ENCODE measurements at places on chromosomes 13 and 19.

- DNase-seq = no peak
Observed at GRCh38 chr13:84648069-84648640, 765.9 kb upstream of the SLITRK1 start.

GRCh38 chr19:5340637-5341447 lies at the start of gene PTPRS:
Gene PTPRS (minus strand): TSS chr19:5340812. CDS start chr19:5286140, 54,672 bp downstream.
- no peak for DNase-seq

- DNase-seq = no peak
Observed at GRCh38 chr19:40611096-40611495, 9.9 kb downstream of the LTBP4 start.

GRCh38 chr13:43470610-43471009 lies 316.2 kb downstream of the ENOX1 start:
- no peak for DNase-seq

DNA sequence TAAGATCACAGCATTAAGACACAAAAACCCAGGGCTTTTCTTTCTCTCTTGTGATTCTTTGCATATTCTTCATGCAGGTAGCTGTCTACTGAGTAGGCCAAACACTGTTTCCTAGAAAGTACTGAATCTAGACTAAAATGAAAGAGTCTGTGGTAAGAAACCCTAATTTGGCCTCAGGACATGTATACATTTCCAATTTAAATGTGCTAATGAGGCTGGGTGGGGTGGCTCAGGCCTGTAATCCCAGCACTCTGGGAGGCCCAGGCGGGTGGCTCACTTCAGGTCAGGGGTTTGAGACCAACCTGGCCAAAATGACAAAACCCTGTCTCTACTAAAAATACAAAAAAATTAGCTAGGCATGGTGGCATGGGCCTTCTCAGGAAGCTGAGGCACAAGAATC lies 57.8 kb downstream of the MYCBP2 start:
- DNase-seq = no peak

GRCh38 chr13:72620874-72621273 lies 106.6 kb downstream of the MZT1 start:
- DNase-seq = peak; percentile 11

GRCh38 chr19:54405628-54406027 lies 9.6 kb upstream of the TTYH1 start:
- DNase-seq = no peak

DNA sequence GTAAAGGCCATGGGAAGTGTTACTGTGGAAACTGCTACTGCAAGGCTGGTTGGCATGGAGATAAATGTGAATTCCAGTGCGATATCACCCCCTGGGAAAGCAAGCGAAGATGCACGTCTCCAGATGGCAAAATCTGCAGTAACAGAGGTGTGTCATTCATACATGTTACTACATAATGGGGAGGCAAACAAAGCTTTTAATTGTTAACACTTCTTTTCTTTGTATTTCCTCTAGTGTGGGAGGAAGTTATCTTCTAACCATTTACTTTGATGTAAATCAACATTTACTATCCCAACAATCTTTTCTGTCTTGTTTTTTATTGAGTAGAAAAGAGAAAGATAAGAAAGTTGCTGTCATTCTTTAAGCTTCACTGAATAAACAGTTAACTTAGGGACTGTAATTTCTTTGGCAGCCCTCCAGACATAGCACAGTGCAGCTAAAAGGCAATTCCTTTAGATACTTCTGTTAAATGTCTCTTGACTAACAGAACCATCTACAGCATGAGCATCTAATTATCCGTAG lies 126.9 kb downstream of the ITGBL1 start:
- DNase-seq = no peak

GRCh38 chr13:87295636-87296035 lies 375.5 kb upstream of the SLITRK5 start:
- DNase-seq = no peak
